ENCODE measurements at places on chromosomes 12 and 14.
A peak's percentile ranks its signal among the peaks of the same experiment; 100 is the strongest.

- no peak for DNase-seq
Observed at GRCh38 chr12:57524814-57525614, 2.4 kb downstream of the MBD6 start.

DNA sequence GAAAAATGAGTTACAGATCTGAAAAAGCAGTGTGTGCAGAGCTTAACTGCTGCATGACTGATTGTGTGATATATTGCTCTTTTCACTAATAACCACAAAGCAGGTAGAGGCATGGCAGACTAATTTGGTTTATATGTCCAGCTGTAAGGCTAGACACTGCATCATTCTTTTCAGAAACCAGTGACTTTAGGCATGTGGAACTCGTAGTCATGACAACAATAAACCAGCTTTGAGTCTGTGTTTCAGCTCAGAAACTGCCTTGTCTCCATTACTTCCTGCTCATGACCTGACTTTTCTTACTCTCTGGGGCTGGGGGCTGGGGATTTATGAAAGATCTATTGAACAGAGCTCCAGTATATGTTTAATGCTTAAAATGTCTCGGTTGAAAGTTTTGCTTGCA, 146.8 kb upstream of the LRIG3 start:
- DNase-seq, result no peak

DNA sequence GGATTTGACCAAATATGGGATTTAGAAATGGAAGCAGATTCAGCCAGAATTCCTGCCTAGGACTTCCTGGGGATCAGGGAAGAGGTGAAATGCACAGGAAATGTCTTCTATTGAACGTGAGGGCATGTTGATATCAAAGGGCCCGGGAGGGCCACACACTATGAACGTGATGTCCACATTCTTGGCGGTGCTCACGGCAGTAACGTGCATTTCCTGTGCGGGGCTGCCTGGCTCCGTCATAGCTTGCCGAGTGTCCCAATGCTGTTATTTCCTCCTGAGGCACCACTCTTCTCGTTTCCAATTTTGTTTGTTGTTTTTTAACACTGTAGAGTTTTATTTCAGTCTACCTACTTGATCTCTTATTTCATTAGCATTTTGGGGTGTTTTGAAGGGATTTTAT, 67.3 kb downstream of the ZNF664 start:
- DNase-seq, result peak; percentile 13

DNA sequence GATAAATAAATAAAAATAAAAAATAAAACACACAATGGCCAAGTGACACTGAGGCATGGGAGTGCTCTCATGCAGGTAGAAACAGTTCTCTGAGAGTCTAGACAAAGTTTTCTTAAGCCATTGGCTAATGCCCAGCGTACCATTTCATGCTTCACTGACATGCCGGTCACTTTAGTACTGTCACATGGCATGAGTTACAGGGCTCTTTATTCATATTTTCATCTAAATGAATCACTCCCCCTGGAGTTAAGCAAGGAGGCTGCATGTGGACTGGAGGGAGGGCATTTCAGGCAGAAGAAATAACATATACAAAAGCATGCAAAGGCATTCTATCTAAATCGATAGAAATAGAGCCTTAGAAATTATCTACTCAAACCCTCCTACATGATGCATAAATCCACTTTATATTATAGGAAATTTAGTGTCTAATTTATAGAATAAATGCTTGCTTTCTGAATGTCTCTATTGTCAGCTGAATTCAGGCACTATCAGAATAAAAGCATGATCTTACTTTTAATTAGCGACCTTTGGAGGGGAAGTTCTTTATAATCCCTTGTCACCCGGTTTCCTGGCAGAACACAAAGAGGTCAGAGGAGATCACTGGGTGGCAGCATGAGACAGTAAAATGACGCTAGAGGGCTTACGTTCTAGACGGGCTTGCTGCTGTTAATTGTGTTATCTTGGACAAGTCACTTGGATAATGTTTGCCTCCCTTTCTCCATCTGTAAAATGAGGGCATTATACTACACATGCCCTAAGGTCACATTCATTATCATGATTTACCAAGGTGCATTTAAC, 17.5 kb downstream of the DYRK4 start:
- peak; percentile 70 for DNase-seq

DNA sequence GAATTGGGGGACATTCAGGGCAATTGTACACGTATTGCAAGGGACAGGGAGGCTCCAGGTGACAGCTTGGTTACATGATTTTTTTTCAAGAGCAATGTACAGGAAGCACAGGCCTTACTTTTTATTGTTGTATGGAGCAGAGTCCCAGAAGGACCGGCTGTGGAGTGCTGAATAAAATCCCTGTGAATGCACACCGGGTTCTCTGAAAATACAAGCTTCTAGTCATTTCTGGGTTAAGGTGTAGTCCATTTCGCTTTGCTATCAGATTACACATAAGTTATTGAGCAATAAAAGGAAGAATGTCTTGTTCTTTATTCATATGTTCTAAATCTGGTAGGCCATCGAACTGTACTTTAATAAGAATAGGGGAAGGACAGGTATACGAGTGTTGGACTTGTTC, 52.2 kb downstream of the PDE3A start:
- DNase-seq, result no peak

- DNase-seq, result no peak
Observed at GRCh38 chr14:35335388-35336092, 43.4 kb downstream of the PSMA6 start.

GRCh38 chr12:107379852-107380567, 286.7 kb upstream of the CRY1 start:
- no peak for DNase-seq

GRCh38 chr12:129459886-129460285, 443.9 kb downstream of the TMEM132D start:
- no peak for DNase-seq

GRCh38 chr14:100303179-100303578, 3.1 kb downstream of the SLC25A29 start:
- peak; percentile 31 for DNase-seq

- no peak for DNase-seq
Observed at GRCh38 chr12:122976648-122976975, 1.6 kb downstream of the OGFOD2 start.

DNA sequence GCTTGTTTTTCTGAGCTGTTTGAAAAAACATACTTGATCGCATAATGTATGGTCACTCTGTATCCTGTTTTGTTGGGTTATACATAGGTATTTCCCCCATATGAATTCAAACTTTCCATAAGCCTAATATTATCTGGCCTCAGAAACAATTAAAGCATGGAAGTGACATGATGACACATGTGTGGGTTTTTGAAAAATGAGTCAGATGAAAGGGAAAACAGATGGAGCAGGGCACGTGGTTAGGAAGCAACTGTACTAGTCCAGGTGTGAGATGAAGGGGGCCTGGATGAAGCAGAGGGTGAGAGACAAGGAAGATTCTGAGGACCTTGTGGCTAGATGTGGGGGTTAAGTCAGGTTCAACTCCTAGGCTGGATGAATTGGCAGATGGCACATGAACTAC, 92.7 kb upstream of the DNM1L start:
- DNase-seq, result no peak

- no peak for DNase-seq
Observed at GRCh38 chr12:11838403-11838802, 188.9 kb downstream of the ETV6 start.

- no peak for DNase-seq
Observed at GRCh38 chr12:54368025-54368708, 3.9 kb upstream of the GPR84 start.

DNA sequence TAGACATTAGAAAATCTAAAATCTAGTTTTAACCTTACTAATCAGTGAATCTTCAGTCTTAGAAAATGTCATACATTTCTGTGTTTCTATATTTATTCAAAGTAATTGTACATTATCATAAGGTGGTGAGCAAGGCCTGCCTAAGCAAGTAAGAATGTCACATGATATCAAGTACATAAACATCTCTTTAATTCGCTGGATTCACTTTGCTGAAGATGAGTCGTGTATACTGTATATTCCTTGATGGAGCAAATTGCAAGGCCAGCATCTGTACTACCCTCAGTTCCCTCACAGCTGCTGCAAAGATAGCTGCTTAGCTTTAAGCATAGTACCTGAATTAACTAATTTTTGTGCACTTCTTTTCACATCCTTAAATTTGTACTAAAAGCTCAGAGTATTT, 8.5 kb upstream of the AK7 start:
- DNase-seq, result no peak

DNA sequence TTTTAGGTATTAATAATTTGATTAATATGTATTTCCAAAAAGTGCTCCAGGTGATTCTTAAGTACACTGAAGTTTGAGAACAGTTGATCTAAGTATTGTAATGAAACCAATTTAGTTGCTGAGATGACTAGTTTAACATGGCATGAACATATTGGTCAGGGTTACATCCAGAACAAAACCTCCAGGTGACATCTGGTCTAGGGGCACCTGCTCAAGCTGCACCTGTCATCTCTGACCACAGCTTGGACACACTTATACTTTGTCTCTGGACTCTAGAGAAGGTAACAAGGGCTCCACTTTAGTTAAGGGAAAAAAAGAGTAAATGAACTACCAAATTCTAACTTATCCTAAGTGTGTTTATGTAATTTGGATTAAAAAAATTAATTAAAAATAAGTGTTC, 8.1 kb downstream of the ARID2 start:
- DNase-seq, result no peak

DNA sequence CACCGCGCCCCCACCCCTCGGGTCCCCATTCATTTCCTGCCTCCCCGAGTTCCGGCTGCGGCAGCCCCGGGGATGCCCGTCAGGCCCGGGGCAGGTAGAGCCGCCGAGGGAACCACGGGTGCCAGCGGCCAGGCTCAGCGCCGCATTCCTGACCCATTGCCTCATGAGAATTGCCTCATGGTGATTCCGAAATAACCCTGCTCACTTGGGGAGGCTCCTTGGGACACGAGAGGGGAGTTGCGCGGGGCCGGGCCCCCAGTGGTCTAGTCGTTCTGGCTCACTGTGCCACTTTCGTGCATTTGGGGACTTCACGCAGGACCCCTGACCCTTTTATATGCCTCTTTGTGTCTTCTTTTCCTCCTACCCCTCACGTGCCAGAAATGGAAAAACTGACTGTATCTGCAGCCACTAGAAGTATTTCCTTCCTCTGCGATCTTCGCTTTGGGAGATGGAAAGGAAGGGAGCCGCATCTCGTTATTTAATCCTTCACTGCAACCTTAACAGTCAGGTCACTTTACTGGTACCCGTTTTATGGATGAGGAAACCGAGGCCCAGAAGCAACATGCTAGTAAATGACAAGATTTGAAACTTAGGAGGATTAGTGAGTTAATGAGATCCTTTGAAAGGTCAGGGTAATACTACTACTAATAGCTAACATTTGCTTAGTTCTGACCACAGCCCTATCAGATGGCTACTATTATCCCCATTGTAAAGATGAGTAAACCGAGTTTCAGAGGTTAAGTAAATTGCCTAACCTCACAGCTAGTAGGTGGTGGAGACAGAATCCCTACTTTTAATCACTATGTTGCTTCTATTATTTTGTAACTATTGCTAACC, 768 bp downstream of the PTPN11 start:
- DNase-seq, result peak; percentile 72

DNA sequence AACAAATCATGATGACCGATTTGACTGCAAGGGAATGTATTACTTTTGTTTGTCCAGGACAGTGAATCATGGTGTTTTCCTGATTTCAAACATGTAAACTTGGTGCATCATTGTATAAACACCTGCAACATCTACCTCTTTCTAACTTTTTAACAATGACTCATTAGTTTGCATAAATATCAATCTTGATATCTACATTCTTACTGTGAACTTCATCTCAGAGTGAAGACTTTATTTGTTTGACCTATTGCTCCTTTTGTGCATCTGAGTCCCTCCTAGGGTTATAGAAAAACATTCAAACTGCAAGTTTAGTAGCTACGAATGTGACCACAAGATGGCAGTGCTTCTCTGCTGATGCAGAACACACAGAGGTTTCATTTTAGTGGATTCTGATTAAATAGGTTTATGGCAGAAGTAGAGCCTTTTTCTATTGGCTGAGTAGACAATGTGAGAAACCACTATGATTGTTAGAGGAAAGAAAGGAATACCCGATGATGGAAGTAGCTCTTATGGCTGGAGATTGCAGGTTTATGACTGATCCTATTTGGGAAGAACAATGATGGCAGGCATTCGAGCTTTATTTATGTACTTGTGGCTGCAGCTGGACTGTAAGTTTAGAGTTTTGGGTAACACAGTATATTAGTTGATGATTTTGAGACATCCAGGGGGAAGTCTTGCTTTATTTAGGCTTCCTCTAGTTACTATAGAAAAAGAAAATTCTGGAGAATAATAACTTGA, 244.2 kb upstream of the OR4E1 start:
- DNase-seq, result peak; percentile 46

DNA sequence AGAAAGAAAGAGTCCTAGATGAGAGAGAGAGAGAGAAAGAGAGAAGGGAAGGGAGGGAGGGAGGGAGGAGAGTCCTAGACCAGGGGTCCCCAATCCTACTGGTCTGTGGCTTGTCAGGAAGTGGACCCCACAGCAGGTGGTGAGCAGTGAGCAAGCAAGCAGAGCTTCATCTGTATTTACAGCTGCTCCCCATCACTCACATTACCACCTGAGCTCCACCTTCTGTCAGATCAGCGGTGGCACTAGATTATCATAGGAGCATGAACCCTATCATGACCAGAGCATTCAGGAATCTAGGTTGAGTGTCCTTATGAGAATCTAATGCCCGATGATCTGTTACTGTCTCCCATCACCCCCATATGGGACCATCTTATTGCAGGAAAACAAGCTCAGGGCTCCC, 39.2 kb upstream of the AMN1 start:
- no peak for DNase-seq

DNA sequence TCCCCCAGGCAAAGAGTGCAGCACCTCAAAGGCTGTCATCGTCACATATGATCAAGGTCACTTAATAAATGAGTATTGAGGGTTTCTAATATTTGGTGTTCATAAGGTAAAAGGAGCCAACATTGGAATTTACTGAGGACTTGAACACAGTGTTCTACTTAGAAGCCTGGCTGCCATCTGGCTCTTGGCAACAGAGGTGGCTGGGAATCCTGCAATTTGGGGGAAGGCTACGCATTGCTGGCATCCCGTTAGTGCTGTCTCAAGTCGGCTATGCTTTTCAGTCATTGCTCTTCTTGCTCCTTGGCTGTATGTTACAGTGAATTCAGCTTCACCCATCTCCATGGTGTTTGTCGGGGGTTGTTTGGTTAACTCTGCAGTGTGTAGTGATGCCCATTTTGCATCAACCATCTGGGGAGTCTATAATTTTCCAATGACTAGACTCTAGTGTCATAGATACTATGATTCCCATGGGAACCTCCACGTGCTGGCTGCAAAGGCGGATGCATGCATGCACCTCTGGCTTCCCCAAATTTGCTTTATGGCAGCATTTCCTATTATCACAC, 12.9 kb upstream of the SLC24A4 start:
- DNase-seq, result no peak

DNA sequence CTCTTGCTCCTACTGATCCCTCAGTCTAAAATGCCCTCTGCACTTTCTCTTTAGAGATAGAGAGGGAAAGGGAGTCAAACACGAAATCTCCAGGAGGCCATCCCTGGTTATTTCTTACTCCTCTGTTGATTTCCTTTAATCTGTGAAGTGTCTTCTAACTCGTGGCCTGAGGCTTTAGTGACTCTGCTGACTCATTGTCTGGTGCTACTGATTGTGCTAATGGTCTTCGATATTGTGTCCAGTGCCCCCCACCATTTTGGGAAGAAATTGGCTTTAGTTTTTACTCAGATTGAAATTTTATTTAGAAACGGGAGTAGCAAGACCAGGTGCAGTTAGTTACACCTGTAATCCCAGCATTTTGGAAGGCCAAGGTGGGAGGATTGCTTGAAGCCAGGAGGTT, 839 bp downstream of the CLEC9A start:
- DNase-seq, result peak; percentile 33

- DNase-seq, result no peak
Observed at GRCh38 chr14:24179961-24180796, 8.3 kb downstream of the REC8 start.

Measured in inflammatory macrophage (primary cell).